NCI-H2171 treated with DMSO at 0.1 percent for 48 hours (cell line): ENCODE measurements at places on chromosomes 4 and X.

GRCh38 chrX:41796046-41796445 is 72.1 kb downstream of the GPR82 start:
- no peak for DNase-seq

GRCh38 chr4:187357045-187357643 is 633.5 kb upstream of the FAT1 start:
- DNase-seq: no peak

- DNase-seq: no peak
These were observed 49.4 kb downstream of the LPAR4 start for GRCh38 chrX:78796916-78797315.

- DNase-seq: no peak
These were observed 10.2 kb downstream of the GAK start for GRCh38 chr4:921830-922331.

DNA sequence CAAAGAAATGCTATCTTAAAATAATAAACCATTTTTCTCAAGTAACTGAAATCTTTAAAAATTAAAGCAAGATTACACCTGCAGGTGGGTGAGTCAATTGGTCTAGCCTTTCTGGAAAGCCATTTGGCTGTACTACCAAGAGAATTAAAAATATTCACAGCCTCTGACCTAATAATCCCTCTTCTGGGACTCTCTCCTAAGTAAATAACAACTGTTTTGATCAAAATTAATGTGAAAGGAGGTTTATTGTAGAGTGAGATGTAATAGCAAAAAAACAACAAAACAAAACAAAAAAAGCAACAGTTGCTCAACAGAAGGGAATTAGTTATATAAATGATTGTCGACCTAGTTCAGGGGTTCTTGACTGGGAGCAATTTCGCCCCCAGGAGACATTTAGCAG is 89.0 kb downstream of the GEMIN8 start:
- no peak for DNase-seq
